Left cardiac atrium (tissue), 4 donors: ENCODE measurements at places on chromosomes 6 and 20. TPM values are rescaled to one million over a fixed set of nuclear protein-coding genes. Genes with fewer than 3 reads are reported as not detected.

- DNase-seq = no peak
These were observed 201.1 kb downstream of the ZFAND3 start for GRCh38 chr6:38020593-38020992.

The NSFL1C gene
- 48.8 TPM for total RNA-seq

The LPA gene
- not detected for total RNA-seq

The SNPH gene
- 4.6 TPM for total RNA-seq

GRCh38 chr20:50919567-50919966, 11.7 kb downstream of the ADNP start:
- DNase-seq = peak; percentile 57

DNA sequence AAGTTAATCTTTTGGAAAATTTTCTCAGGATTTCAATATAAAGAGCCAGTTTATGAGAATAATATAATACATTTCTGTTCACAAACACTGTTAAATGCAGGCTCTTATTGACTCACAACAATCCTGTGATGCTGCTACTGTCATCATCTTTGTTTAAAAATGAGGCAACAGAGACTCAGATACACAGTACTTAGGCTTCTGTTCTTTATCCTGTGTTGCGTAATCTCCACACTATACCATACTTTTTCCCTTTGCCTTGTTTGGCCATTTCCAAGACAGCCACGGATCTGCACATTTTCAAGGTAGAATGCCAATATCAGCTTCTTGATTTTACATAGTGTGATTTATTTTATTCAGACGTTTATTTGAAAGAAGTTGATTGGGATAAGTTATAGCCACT, 699.0 kb upstream of the CITED2 start:
- no peak for DNase-seq

- DNase-seq = peak; percentile 34
These were observed 115.9 kb upstream of the NAA20 start for GRCh38 chr20:19901226-19901625.

- no peak for DNase-seq
These were observed 379.0 kb downstream of the EPHA7 start for GRCh38 chr6:93040375-93040774.

- peak; percentile 69 for DNase-seq
These were observed 38.2 kb downstream of the C6orf132 start for GRCh38 chr6:42104095-42104803.

The PBOV1 gene
- not detected for total RNA-seq

The LAMA4 gene
- 87.8 TPM for total RNA-seq

The OOEP gene
- total RNA-seq = 0.24 TPM

GRCh38 chr6:19734519-19734918, 102.7 kb upstream of the ID4 start:
- DNase-seq = no peak

- no peak for DNase-seq
These were observed 20.5 kb downstream of the EPB41L1 start for GRCh38 chr20:36175016-36175415.

GRCh38 chr6:71727632-71728294, 158.6 kb upstream of the RIMS1 start:
- DNase-seq = no peak

GRCh38 chr6:34080357-34080756, 65.5 kb downstream of the GRM4 start:
- DNase-seq = no peak

DNA sequence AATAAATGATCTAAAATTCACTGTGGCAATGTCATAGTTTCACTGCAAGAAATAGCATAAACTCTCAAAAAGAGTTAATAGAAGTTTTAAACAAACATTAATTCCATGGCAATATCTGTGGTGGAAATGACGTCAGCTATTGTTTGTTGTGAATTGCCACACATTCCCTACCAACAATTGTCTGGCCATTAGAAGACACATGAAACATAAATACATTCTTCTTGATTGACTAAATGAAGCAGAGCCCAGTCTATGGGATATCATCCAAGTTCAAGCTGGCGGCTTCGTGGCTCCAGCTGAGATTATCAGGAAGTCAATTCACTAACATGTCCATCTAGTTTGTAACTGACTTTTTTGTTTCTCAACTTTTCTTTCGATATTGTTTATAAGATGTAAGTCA, 369.0 kb downstream of the ARHGAP18 start:
- no peak for DNase-seq

DNA sequence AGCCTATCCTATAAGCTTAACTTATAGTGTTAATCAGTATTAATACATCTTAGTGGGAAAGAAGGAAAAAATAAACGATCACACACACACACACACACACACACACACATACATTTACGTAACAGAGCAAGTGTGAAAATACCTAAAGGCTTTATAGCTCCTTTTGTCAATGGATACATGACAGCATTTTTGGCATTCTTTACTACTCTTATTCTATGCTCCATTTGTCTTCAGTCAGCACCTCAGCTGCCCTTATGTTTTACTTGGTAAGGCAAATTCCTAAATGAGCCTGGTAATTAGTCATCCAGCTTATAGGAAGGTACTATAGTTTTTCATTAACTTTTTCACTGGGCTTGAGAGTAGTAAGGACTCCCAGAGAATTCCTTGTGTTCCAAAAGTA, 25.1 kb upstream of the SLC17A3 start:
- no peak for DNase-seq
